ENCODE measurements at places on chromosomes 12 and 14. TPM values are rescaled to one million over a fixed set of nuclear protein-coding genes. Genes with fewer than 3 reads are reported as not detected.

DNA sequence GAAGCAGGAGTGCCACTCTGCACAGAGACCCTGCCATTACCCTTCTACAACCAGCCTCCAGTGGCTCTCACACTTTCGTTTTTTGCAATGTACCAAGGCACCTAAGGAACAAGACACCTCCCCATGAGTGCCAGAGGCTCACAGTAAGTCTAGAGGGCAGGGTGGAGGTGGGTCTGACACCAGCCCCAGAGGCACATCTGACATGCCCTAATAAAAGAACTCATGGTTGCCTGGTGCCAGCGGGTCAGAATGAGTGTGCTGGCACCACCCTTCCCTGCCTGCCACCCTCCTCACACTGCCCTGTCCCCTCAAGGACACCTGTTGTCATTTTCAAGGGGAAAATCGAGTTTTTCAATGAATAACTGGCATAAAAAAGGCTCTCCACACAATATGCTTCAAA is 161.2 kb downstream of the FOXN3 start:
- ATAC-seq: no peak

DNA sequence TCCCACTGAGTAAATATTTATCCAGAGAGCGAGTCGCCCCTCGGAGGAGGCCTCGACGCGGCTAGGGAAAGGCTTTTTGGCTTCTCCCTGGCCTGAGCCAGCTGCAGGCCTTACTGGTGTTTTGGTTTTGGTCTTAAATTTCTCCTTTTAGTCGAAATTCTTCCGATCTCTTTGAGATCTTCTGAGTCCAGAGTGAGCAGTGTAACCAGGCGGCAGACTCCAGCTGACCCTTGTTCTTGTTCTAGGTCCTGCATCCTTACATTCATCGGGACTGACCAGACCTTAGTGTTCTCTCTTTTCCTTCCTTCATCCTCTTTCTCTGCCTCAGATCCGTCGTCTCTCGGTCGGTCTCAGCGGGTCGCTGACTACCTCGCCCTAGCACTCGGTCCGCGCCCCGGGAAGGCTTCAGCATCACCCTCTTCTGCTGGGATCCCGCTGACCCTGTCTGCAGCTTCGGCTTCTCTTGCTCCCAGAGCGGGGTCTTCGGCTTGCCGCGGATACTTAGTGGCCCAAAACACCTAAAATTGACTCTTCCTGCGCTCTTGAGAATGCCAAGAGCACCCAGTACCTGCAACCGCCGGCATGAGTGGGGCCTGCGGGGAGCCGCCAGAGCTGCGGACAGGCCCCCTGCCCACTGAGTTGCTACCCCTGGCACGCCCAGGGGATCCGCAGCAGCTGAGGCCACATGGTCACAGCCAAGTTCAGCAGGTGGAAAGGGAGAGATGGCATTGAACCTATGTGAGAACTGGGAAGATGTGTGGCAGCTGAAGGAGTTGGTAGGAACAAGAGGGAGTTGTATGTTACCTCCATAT is 2.4 kb upstream of the PAX9 start:
- ATAC-seq: no peak

GRCh38 chr12:63843254-63843720 is 1.2 kb upstream of the SRGAP1 start:
- no peak for ATAC-seq

The IFNG gene
- total RNA-seq: not detected

- ATAC-seq: no peak
Measured at GRCh38 chr12:52279422-52280318, 5.2 kb downstream of the KRT86 start.

DNA sequence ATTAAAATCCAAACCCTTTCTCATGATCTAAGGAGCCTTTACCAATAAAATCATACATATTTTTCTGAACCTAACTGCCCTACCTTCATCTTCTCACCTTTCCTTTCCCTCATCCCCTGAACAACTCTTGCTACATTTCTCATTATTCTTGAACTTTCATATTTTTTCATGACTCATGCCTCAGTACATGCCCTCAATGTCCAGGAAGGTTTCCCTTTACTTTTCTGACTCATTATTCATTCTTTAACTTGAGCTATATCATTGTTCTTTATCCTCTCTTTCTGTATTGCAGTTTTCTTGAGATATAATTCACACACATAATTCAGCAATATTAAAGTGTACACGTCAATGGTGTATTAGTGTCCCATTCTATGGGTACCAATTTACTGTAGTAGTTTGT is 231.0 kb downstream of the ALG10B start:
- ATAC-seq: no peak

GRCh38 chr12:45582536-45582935 is 147.0 kb upstream of the ARID2 start:
- ATAC-seq: no peak

The KRT75 gene
- total RNA-seq: not detected

The DDX55 gene
- 15.3 TPM for total RNA-seq

The FZD10 gene
- total RNA-seq: not detected

The CCDC60 gene
- 0.40 TPM for total RNA-seq

DNA sequence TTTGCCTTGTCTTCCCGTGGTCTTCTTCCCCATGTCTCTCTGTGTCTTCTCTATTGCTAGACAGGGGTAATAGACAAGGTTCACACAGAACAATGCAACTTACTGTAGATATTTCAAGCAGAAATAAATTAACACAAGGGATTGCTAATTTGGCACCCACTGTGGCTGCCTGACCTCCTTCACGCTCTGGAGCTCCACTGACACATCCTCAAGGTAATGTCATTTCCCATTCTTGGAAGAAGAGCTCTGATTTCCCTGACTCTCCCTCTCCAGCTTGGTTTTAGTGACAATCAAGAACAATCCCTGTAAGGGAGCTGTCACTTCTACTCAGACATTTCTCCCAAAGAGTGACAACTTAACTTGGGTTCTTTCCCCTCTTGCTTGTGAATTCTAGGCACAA is 105.4 kb upstream of the NAP1L1 start:
- no peak for ATAC-seq

The KRT7 gene
- 4.0 TPM for total RNA-seq

GRCh38 chr14:102591372-102591943 is 991 bp upstream of the RCOR1 start:
- ATAC-seq: no peak

The ABCC9 gene
- total RNA-seq: 73.5 TPM

The ZDHHC22 gene
- total RNA-seq: not detected

GRCh38 chr14:84127495-84127894 is 1402.4 kb upstream of the FLRT2 start:
- ATAC-seq: no peak

The MYO1H gene
- total RNA-seq: not detected

GRCh38 chr12:21631367-21631766 is 26.3 kb downstream of the LDHB start:
- ATAC-seq: no peak
